T-helper 17 cell (primary cell): ENCODE measurements at places on chromosomes 5 and 9. TPM values are rescaled to one million over a fixed set of nuclear protein-coding genes. Genes with fewer than 3 reads are reported as not detected.

DNA sequence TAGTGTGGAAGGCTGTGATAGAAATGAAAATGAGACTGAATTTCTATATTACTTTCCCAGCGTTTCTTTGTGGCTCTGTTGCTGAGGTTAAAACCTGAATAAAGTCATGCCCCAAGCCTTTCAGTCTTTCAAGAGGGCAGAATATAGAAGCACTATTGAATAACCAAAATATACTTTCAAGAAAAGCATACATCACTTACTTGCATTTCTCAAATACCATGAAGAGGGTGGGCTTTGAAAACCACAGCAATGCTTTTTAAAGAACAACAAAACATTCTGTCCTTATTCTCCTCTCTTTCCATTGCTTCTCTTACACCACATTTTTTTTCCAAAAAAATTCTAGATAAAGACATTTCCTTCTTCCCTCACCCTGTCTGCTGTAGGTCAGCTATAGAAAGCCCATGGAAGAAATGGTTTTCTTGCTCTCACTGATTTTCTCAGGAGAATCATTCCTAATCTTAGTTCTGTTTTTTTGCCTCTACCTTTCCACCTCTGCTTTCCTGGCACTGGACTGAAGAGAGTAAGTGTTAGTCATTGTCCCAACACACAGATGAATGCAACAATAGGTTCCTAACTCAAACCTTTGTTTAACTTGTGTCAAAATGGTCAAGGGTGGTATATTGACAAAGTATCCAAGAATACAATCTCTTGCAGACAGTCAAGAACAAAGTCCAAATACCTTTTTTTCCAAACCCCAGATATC lies 51.6 kb downstream of the NUDT12 start:
- DNase-seq = no peak
- no peak overlapping the region for H3K4me3 ChIP-seq
- peaks cover 9% of the 10 kb centered on the region for H3K27me3 ChIP-seq
- no peaks in the 10 kb centered on the region for H3K36me3 ChIP-seq
- H3K27ac ChIP-seq = no peak overlapping the region

GRCh38 chr5:31561946-31562345 lies 29.8 kb downstream of the C5orf22 start:
- H3K27me3 ChIP-seq = no peaks in the 10 kb centered on the region
- H3K36me3 ChIP-seq = no peaks in the 10 kb centered on the region
- H3K4me1 ChIP-seq = no peaks in the 10 kb centered on the region
- no peak for DNase-seq

DNA sequence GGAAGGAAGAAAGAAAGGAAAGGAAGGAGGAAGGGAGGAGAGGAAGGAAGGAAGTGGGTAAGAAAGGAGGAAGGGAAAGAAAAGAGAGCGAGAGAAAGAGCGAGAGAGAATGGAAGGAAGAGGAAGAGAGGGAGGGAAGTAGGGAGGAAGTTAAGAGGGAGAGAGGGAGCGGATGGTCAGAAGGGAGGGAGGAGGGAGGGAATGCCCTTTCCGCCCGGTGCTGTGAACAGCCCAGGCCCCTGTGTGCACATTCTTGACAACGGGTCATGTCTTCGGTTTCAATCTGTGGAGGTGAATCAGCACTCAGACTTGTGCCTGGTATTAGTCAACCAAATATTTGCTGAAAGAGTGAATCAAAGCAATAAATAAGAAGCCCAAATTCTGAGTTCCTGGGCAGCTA lies 39.2 kb downstream of the PRUNE2 start:
- H3K4me1 ChIP-seq = peaks cover 2% of the 10 kb centered on the region
- no peak overlapping the region for H3K27ac ChIP-seq
- DNase-seq = no peak
- no peak overlapping the region for H3K4me3 ChIP-seq

DNA sequence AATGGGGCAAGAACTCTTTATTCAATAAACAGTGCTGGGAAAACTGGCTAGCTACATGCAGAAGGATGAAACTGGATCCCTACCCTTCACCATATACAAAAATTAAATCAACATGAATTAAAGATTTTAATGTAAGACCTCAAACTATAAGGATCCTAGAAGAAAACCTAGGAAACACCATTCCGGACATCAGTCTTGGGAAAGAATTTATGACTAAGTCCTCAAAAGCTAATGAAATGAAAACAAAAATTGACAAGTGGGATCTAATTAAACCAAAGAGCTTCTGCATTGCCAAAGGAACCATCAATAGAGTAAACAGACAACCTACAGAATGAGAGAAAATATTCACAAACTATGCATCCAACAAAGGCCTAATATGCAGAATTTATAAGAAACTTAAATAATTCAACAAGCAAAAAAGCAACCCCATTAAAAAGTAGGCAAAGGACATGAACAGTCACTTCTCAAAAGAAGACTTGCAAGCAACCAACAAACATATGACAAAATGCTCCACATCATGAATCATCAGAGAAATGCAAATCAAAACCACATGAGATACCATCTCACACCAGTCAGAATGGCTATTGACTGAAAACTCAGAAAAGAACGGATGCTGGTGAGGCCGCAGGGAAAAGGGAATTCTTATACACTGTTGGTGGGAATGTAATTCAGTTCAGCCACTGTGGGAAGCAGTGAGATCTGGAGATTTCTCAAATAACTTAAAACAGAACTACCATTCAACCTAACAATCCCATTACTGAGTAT lies 104.3 kb upstream of the MAP3K1 start:
- peaks cover 26% of the 10 kb centered on the region for H3K4me1 ChIP-seq
- no peak for DNase-seq
- no peak overlapping the region for H3K4me3 ChIP-seq

GRCh38 chr5:169242175-169242848 lies 58.6 kb downstream of the SLIT3 start:
- H3K27me3 ChIP-seq = peaks cover 8% of the 10 kb centered on the region

- DNase-seq = no peak
- H3K36me3 ChIP-seq = peaks cover 10% of the 10 kb centered on the region
- H3K4me3 ChIP-seq = no peak overlapping the region
Measured at GRCh38 chr9:127277099-127277498, 12.5 kb downstream of the GARNL3 start.

DNA sequence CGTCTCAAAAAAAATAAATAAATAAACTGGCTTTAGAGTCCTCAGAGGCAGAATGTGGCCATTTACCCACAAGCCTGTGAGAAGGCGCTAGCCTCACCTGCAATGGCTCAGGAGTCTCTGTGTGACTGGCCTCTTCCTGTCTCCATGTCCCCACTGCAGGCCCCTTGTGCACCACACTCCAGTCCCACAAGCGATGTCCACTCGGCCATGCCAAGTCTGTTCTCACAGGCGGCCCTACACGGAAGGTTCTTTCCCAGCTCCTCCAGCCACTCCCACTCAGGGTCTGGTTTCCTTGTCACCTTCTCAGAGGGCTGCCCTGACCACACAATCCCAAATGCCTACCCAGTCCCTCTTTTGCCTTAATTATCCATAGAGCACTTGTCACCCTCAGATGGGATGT lies 38.2 kb downstream of the POLR1E start:
- no peak for DNase-seq
- peaks cover 12% of the 10 kb centered on the region for H3K36me3 ChIP-seq
- H3K4me1 ChIP-seq = peaks cover 11% of the 10 kb centered on the region
- peak overlapping the region; percentile 39 for H3K4me3 ChIP-seq
- no peaks in the 10 kb centered on the region for H3K27me3 ChIP-seq

GRCh38 chr5:14557791-14558415 lies 23.7 kb upstream of the OTULINL start:
- peaks cover 7% of the 10 kb centered on the region for H3K4me1 ChIP-seq
- no peak overlapping the region for H3K27ac ChIP-seq
- no peaks in the 10 kb centered on the region for H3K36me3 ChIP-seq
- DNase-seq = no peak
- H3K4me3 ChIP-seq = no peak overlapping the region
- no peaks in the 10 kb centered on the region for H3K27me3 ChIP-seq

Gene NIPAL4
- 2.3 TPM for total RNA-seq

Gene GAS1
- 0.42 TPM for total RNA-seq

Gene CFAP157
- total RNA-seq = not detected

Gene RGS7BP
- total RNA-seq = not detected
